ENCODE measurements at places on chromosomes 16 and 17.

GRCh38 chr17:30344283-30345088 is 10.6 kb upstream of the TMIGD1 start:
- DNase-seq, result no peak

DNA sequence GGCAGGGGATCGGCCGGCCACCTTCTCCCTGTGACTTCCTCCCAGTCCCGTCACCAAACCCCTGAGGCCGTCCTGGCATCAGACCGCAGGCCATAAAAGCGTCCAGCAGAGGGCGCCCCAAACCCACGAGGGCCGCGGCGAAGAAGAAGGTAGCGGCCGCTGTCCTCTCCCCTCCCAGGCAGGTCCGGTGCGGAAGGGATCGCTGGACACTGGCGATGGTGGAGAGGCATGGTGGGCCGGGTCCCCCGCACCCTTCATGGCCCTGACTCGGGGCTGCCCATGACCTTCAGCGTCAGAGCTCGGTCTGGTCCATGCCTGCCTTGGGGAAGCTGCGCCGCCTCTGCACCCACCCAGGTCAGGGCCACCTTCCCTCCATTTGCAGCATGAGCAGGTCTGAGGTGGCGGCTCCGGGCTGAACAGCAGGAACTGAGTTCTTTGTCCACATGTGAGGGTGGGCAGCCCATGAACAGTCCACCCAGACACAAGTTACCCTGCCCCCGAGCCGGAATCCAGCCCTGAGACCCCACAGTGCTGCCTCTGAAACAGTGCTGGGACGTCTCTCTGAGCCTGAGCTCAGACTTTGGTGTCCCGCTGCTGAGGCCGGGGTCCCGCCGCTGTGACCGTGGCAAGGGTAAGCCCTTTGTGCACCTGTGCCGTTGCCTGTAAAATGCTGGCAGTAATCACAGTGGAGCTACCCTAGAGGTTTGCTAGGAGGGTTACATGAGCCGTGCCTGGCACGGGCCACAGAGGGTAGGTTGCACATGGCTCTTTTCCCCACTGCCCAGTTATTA is 40.8 kb upstream of the CMIP start:
- peak; percentile 51 for DNase-seq

GRCh38 chr16:15542261-15542660 is 100.7 kb downstream of the MARF1 start:
- DNase-seq, result no peak

- no peak for DNase-seq
Observed at GRCh38 chr16:79993629-79994209, 393.2 kb upstream of the MAF start.

DNA sequence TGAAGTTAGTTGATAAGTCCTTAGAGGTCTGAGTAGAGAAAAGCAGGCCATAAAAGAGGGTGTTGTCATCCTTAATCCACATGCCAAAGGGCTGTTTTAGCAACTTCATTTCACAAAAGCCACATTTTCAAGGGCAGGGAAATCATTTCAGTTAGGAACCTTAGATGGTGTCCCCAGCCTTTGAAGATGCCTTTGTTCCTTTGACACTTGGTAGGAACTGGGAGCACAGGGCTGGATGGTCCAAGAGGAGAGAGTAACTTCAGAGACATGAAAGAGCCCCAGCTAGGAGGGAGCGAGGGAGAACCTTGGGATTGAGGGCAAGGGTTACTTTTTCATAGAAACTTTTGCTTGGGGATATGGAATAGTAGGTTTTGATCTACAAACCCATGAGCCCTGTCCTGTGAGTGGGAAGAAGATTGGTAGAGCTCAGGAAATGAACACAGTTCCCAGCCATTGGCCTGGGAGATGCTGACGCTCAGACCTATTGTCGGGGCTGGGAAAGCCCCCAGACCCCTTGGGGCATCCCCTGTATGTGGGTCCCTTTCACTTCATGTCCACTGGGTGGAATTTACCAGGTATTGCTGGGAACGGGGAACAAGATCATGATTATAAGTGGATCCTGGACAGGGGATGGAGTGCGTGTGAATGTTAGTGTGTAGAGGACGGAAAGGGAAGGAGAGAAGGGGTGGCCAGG is 18.9 kb downstream of the MSI2 start:
- DNase-seq, result no peak

DNA sequence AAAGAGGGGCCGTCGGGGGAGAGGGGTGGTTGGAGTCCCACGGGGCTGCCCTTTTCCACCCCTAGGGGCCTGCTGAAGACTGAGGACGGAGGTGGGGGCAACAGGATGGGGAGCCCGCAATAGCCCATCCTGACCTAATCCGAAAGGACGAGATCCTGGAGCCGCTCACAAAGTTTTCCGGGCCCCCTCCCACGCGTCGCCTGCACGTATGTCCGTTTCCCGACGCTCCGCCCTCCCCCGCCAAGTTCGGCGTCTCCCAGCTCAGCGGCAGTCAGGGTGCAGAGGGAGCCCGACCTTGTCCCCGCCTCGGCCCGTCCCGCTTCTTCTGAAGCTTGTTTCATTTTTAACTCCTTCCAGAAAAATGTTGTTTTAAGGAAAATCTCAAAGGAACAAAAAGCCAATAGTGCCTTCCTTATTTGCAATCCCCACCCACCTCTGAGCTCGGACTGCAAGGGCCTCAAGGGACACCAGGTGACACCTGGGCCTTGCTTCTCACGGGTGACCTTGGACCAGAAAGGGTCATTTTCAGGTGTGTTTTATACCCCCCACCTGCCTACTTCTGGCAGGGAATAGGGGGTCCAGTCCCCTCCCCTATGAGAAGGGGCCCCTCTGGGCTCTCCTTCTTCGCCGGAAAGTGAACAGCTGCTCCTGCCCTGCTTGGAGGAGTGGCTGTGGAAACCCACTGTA is 3.4 kb upstream of the ZNF423 start:
- DNase-seq, result no peak

DNA sequence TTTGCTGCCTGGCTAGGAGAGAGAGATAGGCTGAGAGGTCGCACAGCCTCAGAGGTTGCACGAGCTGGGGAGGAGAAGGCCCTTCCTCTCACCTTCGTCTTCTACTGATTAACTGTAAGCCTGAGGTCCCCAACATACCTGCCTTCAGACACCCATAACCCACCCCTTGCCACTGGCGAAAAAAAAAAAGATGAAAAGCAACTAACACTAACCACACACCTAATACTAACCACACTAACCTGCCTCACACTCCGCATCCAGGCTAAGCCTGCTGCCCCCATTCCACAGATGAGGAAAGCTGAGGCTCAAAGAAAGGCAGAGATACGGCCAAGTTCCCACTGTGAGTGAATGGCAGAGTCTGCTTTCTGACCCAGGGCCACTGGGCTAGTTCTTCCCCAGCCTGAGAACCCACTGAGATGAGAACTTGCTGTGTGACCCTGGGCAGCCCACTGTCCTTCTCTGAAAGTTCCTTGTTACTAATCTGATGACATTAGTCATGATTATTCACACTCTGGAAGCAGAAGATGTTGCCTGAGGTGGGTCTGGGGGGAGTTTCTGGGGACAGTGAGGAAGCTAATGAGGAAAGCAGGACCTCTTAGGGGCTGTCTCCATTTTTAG is 4.6 kb downstream of the IL21R start:
- no peak for DNase-seq

GRCh38 chr16:86723689-86724088 is 145.3 kb downstream of the FOXL1 start:
- no peak for DNase-seq

GRCh38 chr17:82948081-82948511 is 108.3 kb upstream of the ZNF750 start:
- no peak for DNase-seq

DNA sequence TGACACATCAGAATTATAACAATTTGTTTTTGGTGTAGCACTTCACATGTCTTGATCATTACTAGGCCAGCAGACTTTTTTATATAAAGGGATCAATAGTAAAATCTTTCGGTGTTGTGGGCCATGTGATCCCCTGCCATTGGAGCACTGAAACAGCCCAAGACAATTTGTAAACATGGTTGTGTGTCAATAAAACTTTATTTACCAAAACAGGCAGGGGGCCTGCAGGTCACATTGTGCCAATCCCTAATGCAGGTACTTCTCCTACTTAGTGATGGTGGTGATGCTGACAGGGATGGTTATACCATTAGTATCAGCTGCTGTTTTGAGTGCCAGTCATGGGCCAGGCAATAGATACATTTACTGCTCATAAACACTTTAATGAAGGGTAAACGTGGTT is 319.9 kb downstream of the SNX29 start:
- no peak for DNase-seq

GRCh38 chr17:18161207-18162145 is 22.2 kb upstream of the ALKBH5 start:
- no peak for DNase-seq

GRCh38 chr16:57341441-57342303 is 16.9 kb upstream of the CCL22 start:
- no peak for DNase-seq

DNA sequence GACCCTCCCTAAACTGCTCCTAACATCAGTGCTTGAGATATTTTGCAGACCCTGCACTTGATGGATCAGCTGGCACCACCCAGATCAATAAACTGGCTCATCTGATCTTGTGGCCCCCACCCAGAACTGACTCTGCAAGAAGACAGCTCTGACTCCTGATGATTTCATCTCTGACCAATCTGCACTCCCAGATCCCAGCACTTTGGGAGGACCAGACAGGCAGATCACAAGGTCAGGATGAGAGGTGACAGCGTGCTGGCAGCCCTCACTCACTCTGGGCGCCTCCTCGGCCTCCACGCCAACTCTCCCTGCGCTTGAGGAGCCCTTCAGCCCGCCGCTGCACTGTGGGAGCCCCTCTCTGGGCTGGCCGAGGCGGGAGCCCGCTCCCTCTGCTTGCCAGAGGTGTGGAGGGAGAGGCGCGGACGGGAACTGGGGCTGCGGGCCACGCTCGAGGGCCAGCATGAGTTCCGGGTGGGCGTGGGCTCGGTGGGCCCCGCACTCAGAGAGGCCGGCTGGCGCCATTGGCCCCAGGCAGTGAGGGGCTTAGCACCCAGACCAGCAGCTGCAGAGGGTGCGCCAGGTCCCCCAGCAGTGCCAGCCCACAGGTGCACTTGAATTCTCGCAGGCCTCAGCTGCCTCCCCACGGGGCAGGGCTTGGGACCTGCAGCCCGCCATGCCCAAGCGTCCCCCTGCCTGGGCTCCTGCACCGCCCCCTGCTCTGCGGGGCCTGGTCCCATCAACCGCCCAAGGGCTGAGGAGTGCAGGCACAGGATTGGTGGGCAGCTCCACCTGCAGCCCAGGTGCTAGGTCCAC is 2.4 kb upstream of the C16orf54 start:
- DNase-seq, result no peak

- DNase-seq, result no peak
Observed at GRCh38 chr17:69388822-69389442, 25.6 kb upstream of the MAP2K6 start.

DNA sequence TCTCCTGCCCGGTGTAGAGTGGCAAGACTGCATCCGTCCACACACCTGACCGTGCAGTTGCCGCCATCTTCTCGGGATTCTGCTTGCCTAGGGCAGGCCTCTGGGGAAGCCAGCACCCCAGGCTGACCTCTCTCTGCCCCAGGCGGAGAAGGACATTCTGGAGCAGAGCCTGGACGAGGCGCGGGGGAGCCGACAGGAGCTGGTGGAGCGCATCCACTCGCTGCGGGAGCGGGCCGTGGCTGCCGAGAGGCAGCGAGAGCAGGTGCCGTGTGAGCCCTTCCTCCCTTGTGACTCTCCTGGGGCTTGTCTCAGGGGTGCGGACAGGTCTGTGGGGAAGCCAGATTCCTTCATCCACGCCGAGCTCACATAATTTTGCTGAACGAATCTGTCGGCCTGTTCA is 19.8 kb downstream of the CARD14 start:
- no peak for DNase-seq

DNA sequence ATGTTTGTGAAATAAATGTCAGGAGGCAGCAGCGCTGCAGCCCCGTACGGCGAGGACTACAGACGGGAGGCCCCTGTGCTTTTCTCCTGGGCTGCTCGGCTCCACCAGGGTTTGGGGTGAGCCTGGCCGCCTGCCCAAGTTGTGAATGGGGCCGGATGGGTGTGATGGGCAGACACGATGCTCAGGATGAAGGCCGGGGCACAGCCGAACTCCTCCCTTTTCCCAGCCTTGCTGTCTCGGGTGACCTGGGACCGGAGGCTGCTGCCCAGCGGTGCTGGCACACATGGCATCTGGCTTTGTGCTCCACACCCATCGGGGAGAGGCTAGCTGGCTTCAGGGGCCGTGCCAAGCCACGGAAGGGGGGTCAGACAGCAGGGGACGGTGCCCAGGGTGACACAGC is 34.2 kb upstream of the ZFPM1 start:
- DNase-seq, result no peak

DNA sequence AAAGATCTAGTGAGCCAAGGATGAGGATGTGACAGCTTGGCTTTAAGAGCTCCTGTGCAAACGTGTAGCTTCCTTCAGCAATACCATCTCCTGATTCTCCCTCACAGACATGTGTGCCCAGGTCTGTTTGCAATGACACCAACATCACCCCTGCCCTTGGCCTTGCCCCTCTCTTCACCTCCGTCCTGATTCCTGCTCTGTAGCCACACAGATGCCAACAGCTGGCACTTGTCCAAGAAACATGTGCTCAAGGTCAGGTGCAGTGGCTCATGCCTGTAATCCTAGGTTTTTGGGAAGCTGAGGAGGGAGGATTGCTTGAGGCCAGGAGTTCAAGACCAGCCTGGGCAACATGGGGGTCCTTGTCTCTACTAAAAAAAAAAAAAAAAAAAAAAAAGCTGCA is 103.8 kb upstream of the CRHR1 start:
- DNase-seq, result no peak

DNA sequence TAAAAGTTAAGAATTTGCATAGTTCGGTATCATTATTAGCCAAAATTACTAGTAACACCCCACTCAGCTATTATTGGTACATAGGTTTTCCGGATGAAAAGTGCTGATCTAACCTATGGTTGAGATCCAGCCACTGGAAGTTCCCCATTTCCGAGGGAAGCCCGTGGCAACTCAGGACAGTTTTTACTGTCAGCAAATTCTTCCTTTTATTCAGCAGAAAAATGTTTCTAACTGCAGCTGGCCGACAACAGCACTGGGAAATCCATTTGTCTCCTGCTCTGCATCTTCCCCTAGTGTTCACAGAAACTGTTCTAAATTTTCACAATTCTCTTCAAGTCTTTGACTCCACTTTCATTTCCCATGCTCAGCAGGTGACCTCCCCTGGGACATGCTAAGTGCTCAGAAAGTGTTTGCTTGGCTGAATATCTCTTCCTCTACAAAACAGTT is 15.5 kb upstream of the MMD start:
- DNase-seq, result no peak

DNA sequence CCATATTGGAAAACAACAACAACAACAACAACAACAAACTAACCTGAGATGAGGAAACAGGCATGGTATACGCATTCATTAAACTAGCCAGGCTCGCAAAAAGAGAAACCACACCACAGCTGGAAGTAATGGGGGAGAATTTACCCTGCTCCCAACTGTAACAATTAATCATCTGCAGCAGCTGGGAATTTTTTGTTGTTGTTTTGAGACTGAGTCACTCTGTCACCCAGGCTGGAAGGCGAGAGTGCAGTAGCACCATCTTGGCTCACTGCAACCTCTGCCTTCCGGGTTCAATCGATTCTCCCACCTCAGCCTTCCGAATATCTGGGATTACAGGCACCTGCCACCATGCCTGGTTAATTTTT is 16.3 kb downstream of the PRPSAP1 start:
- DNase-seq, result no peak

GRCh38 chr17:63514974-63515373 is 8.2 kb upstream of the KCNH6 start:
- no peak for DNase-seq

GRCh38 chr17:80586846-80587228 is 42.2 kb downstream of the RPTOR start:
- no peak for DNase-seq

- peak; percentile 47 for DNase-seq
Observed at GRCh38 chr17:59440757-59441463, 109.5 kb downstream of the YPEL2 start.

GRCh38 chr17:73343739-73344454 is 32.1 kb upstream of the CDC42EP4 start:
- no peak for DNase-seq

GRCh38 chr16:70676675-70677498 is 9.0 kb downstream of the MTSS2 start:
- no peak for DNase-seq

All from stimulated activated CD8-positive, alpha-beta memory T cell treated with anti-CD3 and anti-CD28 coated beads, Interleukin-15, amount 100 ng/mL, for 4 hours (primary cell).